ENCODE measurements at places on chromosomes 7 and 10. TPM values are rescaled to one million over a fixed set of nuclear protein-coding genes. Genes with fewer than 3 reads are reported as not detected.

The HTR7 gene
- 0.24 TPM for total RNA-seq

The RTKN2 gene
- total RNA-seq = 4.3 TPM

The OR6V1 gene
- not detected for total RNA-seq

The NUP42 gene
- 26.6 TPM for total RNA-seq

The NPFFR1 gene
- total RNA-seq = 0.06 TPM

The NODAL gene
- not detected for total RNA-seq

The HOXA3 gene
- 20.5 TPM for total RNA-seq

The PDE1C gene
- total RNA-seq = 2.5 TPM

The CD36 gene
- 25.0 TPM for total RNA-seq

The MYH16 gene
- total RNA-seq = not detected

The AHCYL2 gene
- total RNA-seq = 717 TPM

The SLC26A3 gene
- total RNA-seq = 1,687 TPM

The TMEM243 gene
- total RNA-seq = 17.5 TPM

The TRIP6 gene
- total RNA-seq = 27.8 TPM

The FAM131B gene
- total RNA-seq = 1.6 TPM

The ADARB2 gene
- 0.31 TPM for total RNA-seq

The OR2A42 gene
- not detected for total RNA-seq

The TMEM26 gene
- total RNA-seq = 1.2 TPM

The C10orf71 gene
- total RNA-seq = not detected

The CUZD1 gene
- total RNA-seq = 0.47 TPM

The DPCD gene
- 12.3 TPM for total RNA-seq

The TMEM229A gene
- not detected for total RNA-seq
